Activated CD4-positive, alpha-beta T cell treated with anti-CD3 and anti-CD28 coated beads for 48 hours (primary cell): ENCODE measurements at places on chromosomes 1 and 21.

DNA sequence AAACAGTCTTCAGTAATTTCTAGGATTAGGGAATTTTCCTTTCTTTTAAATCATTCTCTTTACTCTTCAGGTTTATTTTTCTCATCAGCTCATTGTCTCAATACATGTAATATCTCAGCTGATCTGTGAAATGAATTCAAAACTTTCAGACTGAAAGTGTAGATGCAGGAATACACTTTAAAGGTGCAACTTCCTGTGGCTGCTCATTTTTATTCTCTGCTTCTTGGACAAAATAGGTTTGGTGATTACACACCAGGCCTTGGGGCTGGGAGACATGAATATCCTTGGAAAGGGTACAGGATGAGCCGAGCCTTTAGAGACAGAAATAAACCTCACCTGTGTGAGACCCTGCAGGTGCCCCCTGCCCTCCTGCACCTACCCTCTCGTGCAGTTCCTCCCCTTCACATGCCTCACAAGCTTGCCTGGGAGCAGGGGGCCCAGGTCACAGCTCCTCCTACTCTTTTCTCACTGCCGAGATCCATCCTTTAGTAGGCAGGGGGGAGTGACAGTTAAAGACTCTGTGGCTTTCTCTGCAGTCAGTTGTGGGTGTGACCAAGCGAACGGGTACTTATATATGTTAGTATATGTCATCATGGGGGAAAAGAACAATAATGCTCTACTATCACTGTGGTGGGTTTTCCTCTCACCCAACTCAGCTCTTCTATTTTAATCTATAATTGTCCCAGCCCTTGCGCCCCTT, 23.6 kb downstream of the XCL2 start:
- peak; percentile 52 for DNase-seq

- no peak for DNase-seq
These were observed 31.8 kb downstream of the GNG4 start for GRCh38 chr1:235617808-235618207.

- no peak for DNase-seq
These were observed 687.2 kb downstream of the MATN1 start for GRCh38 chr1:30036229-30036547.

DNA sequence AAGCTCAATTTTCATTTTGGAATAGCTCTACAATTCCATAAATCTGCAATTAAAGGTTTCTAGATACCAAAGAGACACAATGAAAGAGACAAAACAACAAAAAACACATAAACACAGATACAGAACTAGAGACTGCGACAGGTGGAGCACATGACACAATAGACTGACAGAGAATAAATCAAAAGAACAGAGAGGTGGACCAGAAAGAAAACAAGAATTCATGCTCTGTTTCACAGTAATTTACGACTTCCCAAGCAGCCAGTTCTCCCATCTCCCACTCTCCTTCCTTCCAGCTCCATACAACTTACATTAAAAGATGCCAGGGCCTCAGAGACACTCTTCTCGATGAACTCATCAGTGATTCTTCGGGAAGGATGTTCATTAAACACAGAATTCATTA, 15.1 kb upstream of the RBM8A start:
- DNase-seq, result no peak

DNA sequence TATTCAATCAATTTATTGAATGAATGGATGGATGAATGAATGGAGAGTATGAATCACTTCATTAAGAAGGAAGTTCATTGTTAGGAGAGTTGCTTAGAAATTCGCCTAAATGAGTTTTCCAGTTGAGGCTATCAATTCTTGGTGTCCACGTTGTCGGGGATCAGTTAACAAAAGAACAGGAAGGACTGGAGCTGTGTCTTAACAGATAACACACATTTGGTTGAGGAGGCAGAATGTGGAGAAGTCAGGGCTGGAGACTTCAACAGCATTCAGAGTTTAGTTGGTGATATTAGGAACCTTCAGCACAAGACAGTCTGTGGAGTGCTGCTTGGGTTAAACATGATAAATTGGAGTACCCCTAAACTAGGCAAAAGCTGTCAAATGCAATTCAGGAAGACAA, 33.7 kb downstream of the ZBTB18 start:
- DNase-seq, result no peak

DNA sequence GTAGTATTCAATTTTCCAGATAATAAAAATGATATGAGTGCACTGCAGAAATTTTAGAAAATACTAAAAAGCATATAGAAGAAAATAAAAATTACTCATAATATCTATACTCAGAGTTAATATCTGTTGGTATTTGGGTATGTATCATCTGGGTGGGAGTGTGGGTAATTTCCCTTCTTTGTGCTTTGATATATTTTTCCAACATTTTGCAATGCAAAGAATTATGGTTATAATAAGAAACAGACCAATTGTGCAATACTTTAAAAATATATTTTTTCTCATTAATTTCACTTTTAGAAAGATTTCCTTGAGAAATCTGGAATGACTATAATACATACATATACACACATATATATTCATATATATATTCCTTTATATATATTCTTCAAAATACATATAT, 665.7 kb downstream of the ADGRL2 start:
- DNase-seq, result no peak

DNA sequence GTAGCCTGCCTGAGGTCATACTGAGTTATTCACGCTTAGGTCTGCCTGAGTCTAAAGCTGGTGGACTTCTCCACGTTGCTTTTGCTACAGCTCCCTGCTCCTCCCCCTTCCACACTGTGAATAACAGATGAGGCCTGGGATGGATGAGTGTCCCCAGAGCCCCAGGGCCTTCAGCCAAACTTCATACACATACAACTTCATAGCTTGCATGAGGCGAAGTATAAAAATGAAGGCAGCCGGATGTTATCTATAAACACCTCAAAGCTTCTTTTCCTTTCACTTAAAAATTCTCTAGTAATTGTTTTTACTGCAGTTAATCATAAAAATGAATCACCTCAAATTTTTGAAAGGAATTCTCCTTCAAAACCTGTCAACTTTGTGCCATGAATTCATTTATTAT, 70.2 kb downstream of the DAB1 start:
- DNase-seq, result no peak

GRCh38 chr1:186082235-186082937, 292.7 kb downstream of the TPR start:
- peak; percentile 15 for DNase-seq

DNA sequence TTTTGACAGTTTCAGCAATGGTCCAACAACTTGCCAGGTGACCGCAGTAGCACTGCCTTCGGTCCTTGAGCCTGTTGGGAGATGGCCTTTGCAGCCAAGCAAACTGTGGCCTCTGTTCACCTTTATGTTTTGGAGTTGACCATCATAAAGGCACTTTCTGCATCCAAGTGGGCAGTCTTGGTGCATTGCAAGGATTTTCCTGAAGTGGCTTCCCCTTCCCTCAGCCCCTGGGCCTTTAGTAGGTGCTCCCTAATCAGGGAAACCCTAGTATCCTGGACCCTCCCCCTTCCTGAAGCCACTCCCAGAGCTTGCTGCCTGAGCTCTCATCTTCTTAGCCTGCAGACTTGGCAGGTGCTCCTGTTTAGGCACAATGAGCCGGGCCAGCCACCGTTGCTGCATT, 140.2 kb downstream of the TRABD2B start:
- no peak for DNase-seq

- no peak for DNase-seq
These were observed 80.2 kb downstream of the CD58 start for GRCh38 chr1:116490588-116490987.
